ENCODE measurements at places on chromosomes 16 and 17.

- DNase-seq: no peak
Observed at GRCh38 chr17:237406-237955, 56.0 kb upstream of the DOC2B start.

DNA sequence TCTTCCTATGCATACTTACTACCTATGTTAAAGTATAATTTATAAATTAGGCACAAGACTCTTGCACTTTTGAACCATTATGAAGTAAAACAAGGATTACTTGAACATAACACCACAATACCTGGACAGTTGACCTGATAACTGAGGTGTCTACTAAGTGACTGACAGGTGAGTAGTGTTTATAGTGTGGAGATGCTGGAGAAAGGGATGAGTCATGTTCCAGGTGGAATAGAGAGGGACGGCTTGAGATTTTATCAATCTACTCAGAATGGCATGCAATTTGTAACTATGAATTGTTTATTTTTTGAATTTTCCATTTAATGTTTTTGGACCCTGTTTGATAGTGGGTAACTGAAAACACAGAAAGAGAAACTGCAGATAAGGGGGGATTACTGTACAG lies 287.6 kb downstream of the MAP2K6 start:
- no peak for DNase-seq

- DNase-seq: no peak
Observed at GRCh38 chr16:20956319-20956718, 55.7 kb downstream of the LYRM1 start.

DNA sequence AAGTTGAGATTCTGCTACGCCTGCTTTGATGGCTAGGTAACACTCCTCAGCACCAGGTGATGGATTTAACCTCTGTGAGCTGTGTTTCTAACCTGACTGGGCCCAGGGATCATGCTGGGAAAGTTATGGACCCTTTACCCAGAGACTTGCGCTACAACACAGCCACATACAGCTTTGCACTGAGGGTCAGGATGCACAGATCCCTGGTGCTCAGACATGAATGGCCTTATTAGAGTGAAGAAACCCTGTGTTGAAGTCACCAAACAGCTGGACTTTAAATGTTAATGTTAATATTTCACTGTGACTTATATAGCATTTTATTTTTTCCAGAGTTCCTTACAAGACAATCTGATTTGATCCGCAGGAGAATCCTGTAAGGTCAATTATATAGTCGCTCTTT lies 114.3 kb downstream of the MSI2 start:
- no peak for DNase-seq

GRCh38 chr17:15398291-15398690 lies 56.9 kb upstream of the TEKT3 start:
- no peak for DNase-seq

GRCh38 chr16:56513091-56513490 lies 6.7 kb downstream of the BBS2 start:
- no peak for DNase-seq

DNA sequence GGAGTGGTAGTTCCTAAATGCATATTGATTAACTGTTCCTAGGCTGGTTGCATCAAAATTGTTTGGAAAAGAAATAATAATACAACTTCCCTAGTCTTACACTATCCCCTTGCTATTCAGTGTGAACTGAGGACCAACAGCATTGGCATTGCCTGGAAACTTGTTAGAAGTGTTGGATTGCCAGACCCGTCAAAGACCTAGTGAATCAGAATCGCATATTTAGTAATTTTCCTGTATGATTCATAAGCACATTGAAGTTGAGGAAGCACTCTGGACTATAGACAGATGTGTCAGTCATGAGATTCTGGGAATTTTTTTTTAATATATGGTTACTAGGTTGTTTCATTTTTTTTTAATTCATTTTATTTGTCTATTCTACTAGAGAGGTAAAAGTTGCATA lies 34.7 kb upstream of the KCNJ16 start:
- no peak for DNase-seq

GRCh38 chr17:57552114-57552624 lies 192.9 kb downstream of the CCDC182 start:
- no peak for DNase-seq

DNA sequence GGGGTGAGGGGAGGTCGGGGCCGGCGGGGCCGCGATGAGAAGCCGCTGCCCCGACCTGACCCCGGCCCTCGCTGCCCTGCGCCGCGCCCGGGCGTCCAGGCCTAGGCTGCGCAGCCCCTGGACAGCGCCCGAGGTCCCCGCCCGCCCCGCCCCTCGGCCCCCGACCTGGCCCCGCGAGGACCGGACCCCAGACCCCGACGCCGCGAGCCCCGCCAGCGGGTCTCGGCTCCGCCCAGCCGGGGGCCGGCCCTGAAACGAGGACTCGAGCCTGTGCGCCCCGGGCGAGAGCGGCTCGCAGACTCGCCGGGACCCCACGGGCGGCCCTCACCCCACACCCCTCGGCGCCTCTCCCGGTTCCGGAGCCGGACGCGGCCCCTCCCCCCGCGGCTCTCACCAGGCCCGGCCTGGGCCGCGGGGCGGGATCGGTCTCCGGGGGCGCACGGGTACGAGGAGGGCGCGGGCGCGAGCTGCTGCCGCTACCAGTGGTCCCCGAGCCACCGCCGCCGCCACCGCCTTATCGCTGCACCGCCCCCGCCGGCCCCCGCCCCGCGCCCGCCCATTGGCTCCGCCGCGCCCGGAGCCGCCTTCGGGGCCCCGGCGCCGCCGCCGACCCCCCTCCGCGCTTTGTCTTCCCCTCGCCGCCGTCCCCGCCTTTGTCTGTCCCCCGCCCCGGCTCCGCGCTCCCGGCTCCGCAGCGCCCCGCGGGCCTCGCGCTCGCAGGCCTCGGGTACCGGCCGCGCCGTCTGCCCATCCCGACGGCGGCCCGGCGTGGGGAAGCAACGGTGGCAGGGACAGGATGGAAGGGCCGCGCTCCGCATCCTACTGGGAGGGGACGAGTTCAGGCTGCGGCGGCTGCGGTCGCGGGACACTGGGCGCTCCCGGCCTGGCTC lies at the start of gene LIMD2:
TSS of gene LIMD2 (minus strand) at position 488 of the 890 bp plus-strand sequence. CDS start 827 bp downstream, outside the sequence.
- peak; percentile 81 for DNase-seq

DNA sequence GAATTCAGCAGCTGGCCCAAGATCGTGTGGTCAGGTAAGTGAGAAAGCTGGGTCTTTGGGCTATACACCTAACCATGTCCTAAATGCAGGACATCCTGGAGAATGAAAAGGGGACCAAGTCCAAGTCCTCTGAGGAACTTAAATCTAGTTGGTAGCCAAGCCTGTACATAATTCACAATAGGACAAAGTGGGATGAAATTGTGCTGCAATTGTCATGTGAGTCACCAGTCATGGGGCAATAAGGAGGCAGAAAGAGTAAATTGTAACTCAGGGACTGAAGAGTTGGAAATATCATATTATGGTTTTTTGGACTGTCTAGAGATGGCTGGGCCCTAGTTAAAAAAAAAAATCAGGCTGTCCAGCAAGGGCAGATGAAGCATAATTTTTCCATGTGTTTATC lies 202.6 kb downstream of the CYLD start:
- no peak for DNase-seq

DNA sequence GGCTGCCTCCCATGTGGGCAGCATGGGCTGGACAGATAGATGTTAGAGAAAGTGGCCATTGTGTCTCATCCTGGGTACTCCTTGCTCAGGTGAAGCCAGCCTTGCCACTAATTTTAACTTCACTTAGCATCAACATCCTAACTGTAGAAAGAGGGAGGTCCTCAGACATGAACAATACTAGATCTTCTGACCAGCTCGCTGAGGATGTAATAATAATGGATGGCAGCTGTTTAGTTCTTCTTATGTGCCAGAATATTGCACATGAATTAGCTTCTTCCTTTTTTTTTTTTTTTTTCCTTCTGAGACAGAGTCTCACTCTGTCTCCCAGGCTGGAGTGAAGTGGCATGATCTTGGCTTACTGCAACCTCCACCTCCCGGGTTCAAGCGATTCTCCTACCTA lies 232.4 kb downstream of the CCDC182 start:
- DNase-seq: no peak

GRCh38 chr17:35998018-35998545 lies 3.3 kb downstream of the CCL15 start:
- no peak for DNase-seq

DNA sequence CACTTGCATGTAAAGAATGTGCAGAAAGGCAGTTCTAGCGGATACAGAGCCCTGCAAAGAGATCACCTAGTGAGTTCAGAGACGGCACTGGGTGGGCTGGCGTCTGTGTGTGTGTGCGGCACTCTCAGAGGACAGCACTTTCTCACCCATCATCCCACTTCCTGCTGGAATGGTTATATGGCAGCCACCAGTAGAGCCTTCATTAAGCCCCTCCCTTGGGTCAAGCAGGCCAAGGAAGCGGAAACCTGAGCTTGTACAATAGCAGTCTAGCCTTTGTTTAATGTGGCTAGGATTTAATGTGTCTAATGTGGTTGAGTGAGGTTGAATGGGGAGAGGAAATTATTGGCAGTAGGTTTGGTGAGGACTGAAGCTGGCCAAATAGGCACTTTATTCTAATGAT lies 88.3 kb upstream of the ELAC2 start:
- DNase-seq: no peak

DNA sequence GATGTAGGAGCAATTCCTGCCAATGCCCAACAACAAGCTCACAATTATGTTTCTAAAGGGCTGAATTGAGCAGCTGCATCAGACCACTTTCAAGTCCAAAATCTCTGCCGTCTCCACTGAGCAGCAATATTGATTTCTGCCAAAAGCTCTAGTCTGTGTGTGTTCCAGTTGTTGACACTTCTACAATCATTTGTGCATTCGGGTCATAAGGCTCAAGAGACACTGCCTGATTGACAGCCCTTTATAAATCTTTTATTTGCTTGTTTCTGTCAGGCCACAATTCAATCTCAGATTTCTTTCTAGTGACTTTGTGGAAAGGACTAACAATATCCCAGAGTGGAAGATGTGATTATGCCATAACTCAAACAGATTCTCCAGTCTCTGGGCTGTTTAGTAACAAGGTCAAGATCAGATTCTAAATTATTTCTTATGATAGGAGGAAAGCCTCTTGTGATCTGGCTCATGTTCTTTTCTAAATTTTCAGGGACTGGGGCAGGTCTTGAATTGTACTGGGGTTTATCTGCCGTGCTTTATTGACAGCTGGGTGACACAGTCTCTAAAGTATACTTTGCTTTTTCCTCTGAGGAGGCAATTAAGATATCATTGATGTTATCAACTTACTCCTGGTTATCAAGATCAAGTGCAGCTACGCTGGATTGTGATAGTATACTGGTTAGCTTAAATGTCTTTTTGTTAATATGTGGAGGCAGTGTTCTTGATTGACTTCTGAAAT lies 377.1 kb downstream of the CNTNAP4 start:
- DNase-seq: no peak

- DNase-seq: no peak
Observed at GRCh38 chr17:16942141-16943031, 29.5 kb downstream of the TNFRSF13B start.

DNA sequence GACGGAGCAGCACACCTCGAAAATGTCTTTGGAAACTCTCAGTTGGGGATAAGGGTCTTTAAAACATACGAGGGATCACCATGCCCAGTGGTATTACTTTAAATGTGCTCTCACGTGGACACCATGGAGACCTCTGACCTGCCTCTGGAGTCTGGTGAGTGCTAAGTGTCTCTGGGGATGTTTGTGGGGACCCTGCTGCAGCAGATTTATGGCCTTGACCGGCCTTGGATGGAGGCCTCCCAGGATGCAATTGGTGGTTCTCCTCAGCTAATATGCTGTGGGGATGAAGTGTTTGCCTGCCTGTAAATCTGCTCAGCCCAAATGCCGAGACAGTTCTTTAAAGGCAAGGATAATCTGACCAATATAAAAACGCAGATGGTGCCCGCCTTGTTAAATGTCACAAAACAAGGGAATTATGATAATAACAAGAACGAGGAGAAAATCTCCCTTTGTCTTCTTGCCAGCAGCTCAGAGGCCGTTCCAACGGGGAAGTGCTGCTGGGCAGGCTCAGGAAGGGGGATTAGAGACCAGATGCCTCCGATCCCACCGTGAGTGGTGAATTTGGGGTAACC lies 154.4 kb downstream of the ABCC12 start:
- no peak for DNase-seq

GRCh38 chr16:67884684-67885083 lies at the start of gene NRN1L:
Gene NRN1L, plus strand, starts transcription at chr16:67884885. Its CDS starts 19 bp downstream, at chr16:67884904.
- no peak for DNase-seq

DNA sequence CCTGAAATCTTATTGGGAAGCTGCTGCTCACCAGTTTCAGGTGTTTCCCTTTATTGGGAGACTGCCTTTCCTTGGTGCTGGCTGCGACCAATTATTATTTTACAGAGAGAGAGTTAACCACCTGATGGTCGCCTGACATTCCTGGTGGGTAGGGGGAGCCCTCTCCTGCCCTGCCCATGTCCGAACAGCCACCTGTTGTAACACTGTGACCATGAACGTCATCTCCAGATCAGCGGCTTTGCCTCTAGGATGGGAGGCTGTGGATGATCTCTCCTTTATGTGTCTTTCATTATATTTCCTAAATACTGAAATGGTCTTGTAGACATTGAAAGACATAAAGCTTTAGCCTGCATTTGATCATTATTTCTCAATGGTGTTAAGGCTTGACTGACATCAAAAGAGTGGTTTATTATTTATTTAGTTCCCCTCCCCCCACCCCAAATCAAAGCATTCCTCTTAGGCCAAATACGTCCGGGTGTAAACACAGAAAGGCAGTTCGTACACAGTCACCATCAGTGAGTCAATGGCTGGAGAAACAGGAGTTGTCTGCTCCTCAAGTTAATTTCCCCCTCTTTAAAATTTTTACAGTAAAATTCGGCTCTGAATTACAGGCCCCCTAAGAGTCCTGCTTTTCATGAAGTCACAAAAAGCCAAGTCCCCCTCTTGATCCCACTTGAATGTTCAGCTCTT lies 57.8 kb upstream of the CACNG5 start:
- DNase-seq: no peak

GRCh38 chr16:11157143-11157542 lies 98.9 kb downstream of the SOCS1 start:
- no peak for DNase-seq

GRCh38 chr16:64641343-64641742 lies 480.5 kb downstream of the CDH11 start:
- no peak for DNase-seq

DNA sequence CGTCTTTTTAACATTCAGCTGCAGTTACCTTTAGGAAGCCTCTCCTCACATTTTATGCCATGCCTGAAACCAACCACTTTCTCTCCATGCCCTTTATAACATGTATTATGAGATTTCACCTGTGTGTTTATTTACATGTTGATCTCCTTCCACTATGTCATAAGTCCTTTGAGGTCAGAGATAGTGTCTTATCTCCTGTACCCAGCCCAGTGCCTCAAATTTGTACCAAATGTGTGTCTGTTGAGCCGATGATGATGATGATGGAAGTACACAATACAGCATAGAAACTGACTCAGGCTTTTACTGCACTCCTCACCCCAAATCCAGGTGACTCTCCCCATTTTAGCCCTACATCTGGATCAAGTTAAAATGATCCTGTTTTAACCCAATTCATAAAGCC lies 179.5 kb upstream of the CACNG5 start:
- DNase-seq: no peak

- no peak for DNase-seq
Observed at GRCh38 chr16:86219655-86220445, 290.5 kb upstream of the FOXF1 start.
